HFFc6 (cell line): ENCODE measurements at places on chromosomes 2 and 18. TPM values are rescaled to one million over a fixed set of nuclear protein-coding genes. Genes with fewer than 3 reads are reported as not detected.

SPC25 gene
- 8.9 to 21.3 TPM (median 16.3 TPM) in 3 replicates for total RNA-seq

ANKRD23 gene
- 0.89 to 1.4 TPM (median 1.3 TPM) in 3 replicates for total RNA-seq

BBS5 gene
- total RNA-seq, result 4.8 and 6.1 TPM in 2 replicates

NMS gene
- total RNA-seq, result not detected in 3 replicates

ERICH2 gene
- not detected in 3 replicates for total RNA-seq

DNA sequence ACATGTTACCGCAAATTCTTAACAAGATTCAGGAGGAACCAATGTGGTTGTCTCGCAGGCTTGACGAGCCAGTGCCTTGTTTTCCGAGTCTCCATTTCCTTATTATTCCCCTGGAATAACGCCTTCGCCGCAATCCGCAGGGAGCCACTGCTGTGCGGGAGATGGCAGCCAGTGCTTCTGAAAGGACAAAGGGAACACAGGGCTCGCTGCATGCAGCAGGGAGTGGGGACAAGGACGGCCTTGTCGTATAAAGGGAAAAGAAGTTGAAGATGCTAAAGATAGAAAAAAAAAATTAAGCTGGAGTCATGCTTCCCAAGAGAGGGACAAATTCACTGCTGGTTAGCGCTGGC lies 221.4 kb downstream of the NDUFA10 start:
- DNase-seq, result no peak
- peaks cover 13% of the 10 kb centered on the region for H3K27me3 ChIP-seq
- H3K27ac ChIP-seq, result no peak overlapping the region
- H3K4me3 ChIP-seq, result no peak overlapping the region
- H3K36me3 ChIP-seq, result peaks cover 13% of the 10 kb centered on the region

DNA sequence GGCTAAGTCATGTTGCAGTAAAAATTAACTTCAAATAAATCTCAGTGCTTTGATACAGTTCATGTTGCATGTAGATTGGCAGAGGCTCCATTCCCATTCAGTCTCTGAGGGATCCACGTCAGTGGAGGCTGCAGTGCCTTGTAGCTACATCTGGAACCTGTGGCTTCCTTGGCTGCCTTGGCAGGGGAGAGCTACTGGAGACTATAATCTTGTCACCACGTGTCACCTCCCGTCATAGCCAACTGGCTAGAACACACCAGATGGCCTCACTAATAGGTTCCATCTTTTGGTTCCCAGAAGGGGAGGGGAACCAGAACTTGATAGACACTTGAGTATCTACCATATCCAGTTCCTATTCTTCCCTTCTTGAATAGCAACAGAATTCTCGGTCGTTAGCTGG lies 28.4 kb downstream of the E2F6 start:
- H3K27me3 ChIP-seq, result no peaks in the 10 kb centered on the region; the same call in 1 of the 2 replicates
- no peak overlapping the region for H3K27ac ChIP-seq
- peaks cover 19% of the 10 kb centered on the region for H3K36me3 ChIP-seq
- no peaks in the 10 kb centered on the region for H3K4me1 ChIP-seq
- DNase-seq, result no peak
- no peak overlapping the region for H3K4me3 ChIP-seq

- no peaks in the 10 kb centered on the region for H3K36me3 ChIP-seq
- H3K27me3 ChIP-seq, result peaks cover 21% of the 10 kb centered on the region
- no peak for DNase-seq
- H3K4me3 ChIP-seq, result no peak overlapping the region
These were observed 107.5 kb upstream of the PELI1 start for GRCh38 chr2:64251497-64252250.

DNA sequence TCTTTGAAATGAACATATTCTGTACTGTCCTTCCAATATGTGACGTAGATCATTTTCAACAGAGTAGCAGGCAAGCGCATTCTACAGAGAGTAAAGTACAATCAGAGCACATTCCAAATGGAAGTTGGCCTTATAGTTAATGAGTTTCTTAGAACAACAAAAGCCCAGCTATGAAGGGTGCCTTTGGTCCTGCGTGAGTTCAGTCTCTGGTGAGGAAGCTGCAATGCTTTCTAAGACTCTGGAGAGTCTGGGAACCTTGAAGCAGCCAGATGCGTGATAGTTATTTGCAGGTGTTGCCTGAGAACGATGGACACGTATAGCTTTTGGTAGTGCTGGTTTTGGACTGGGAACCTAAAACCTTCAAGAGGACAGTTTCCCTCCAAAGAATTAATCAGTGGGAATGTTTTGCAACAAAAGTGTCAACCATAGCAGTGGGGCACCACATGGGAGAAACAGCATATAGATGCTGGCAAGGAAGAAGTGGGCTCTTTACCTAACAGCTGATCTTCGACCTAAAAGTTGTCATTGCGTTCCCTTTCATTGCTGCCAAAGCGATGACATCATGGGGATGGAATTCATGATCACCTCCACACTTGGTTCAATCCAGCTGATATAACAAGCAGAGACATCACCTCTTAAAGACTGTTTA lies 9.3 kb upstream of the SNORC start:
- DNase-seq, result no peak
- no peak overlapping the region for H3K27ac ChIP-seq
- no peak overlapping the region for H3K4me3 ChIP-seq
- peaks cover 47% of the 10 kb centered on the region for H3K36me3 ChIP-seq
- H3K4me1 ChIP-seq, result peaks cover 27% of the 10 kb centered on the region
- peaks cover 1% of the 10 kb centered on the region for H3K27me3 ChIP-seq

- DNase-seq, result peak; percentile 5
- H3K4me1 ChIP-seq, result no peaks in the 10 kb centered on the region
- H3K36me3 ChIP-seq, result no peaks in the 10 kb centered on the region
These were observed 298.9 kb downstream of the EIPR1 start for GRCh38 chr2:3078684-3079083.

DNA sequence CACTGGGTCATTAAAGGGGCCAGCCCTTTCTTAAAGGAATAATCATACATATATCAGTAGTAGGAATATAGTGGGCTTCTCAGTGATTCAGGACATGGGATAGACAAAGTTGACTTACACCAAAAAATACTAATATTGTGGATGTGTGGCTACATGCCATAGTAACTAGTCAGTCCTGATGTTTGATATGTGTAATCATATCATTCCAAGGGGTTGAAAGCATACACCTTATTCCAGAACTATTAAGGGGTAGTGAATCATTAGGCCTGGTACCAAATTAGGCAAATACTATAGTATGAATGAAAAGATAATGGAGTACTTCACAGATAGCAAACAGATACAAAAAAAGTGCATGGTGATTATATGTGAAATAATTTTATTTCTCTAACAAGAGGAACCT lies 814.9 kb upstream of the NRXN1 start:
- DNase-seq, result no peak
- H3K27me3 ChIP-seq, result no peaks in the 10 kb centered on the region
- peaks cover 10% of the 10 kb centered on the region for H3K4me1 ChIP-seq
- H3K27ac ChIP-seq, result no peak overlapping the region
- H3K4me3 ChIP-seq, result no peak overlapping the region
- peaks cover 7% of the 10 kb centered on the region; the same call in 1 of the 2 replicates for H3K36me3 ChIP-seq
